Temporal lobe (tissue), 4 donors: ENCODE measurements at places on chromosomes 11 and 22. TPM values are rescaled to one million over a fixed set of nuclear protein-coding genes. Genes with fewer than 3 reads are reported as not detected.

The MEI1 gene
- not detected for total RNA-seq

The SCARF2 gene
- 2.5 TPM for total RNA-seq

The ZP1 gene
- total RNA-seq = not detected

The MPZL2 gene
- 3.0 TPM for total RNA-seq

The NEFH gene
- total RNA-seq = 0.49 TPM

The CNIH2 gene
- total RNA-seq = 45.7 TPM
